ENCODE measurements at places on chromosomes 11 and 22.

DNA sequence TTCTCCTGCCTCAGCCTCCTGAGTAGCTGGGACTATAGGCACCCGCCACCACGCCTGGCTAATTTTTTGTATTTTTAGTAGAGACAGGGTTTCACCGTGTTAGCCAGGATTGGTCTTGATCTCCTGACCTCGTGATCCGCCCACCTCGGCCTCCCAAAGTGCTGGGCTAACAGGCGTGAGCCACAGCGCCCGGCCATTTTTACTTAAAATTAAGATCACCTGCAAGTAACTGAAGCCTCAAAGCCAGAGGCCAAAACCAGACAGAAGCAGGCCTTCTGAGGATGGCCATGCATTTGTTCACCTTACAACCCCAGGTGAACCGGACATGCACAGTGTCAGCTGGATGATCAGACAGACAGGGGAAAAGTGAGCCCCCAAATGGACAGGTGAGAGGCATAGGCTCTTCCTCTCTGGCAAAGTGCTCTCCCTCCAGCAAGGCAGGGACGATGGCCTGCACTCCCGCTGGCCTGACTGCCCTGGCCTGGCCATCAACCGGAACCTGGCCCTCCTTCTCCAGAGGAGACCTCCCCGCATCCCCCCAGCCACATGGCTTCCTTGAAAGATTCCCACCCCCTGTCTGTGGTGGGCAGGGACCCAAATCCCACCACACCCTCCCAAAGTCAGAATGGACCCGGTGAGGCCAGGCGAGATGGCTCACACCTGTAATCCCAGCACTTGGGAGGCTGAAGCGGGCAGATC, 25.9 kb downstream of the APOBEC3H start:
- peak; percentile 2 for DNase-seq

DNA sequence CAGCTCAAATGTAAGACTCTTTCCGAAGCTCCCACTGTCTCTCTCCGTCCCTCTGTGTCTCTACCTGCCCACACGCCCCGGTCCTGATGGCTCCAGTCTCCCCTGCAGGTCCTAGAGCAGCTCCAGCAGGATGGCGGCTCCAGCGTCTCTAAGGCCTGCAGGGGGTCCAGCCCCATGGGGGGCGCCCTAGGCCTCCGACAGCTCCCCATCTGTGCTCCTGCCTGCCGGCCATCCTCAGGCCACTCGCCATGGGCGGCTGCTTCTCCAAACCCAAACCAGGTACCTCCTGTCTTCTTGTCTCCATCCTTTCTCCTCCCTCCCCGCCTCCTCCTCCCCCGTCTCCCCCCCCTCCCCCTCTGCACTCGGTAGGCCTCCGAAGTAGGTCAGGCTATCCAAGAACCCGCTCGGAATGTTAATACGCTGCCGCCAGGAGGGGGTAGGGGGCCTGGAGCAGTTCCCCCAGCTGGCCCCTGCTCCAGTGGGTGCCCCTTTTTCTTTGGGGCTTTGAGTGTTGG, 699 bp downstream of the AIFM3 start:
- DNase-seq: peak; percentile 59

DNA sequence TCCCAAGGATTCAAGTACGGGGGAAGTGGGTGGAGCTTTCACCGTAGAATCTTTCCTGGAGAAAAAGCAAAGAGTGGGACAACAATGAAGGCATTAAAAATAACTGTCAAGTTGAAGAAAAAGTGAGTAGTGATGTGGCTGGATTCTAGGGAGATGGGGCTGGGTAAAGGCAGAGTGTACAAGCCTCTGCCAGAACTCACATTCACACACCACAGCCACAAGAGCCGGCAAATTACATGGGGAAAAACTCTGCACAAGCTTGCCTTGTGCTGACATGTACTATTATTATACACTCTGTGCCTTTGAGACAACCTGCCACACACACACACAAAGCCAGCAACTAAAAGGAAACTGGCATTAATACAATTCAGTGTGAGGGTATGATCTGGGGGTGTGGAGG, 182.6 kb downstream of the LARGE1 start:
- DNase-seq: no peak

GRCh38 chr11:86442420-86442819, 67.7 kb downstream of the CCDC81 start:
- DNase-seq: no peak

GRCh38 chr22:37376643-37377042, 50.6 kb downstream of the ELFN2 start:
- no peak for DNase-seq

GRCh38 chr11:64118876-64119665, 46.8 kb downstream of the MACROD1 start:
- no peak for DNase-seq

GRCh38 chr11:1180947-1181391, 23.2 kb downstream of the MUC5AC start:
- DNase-seq: no peak

- DNase-seq: no peak
These were observed 42.2 kb upstream of the FBLN1 start for GRCh38 chr22:45460288-45461109.

GRCh38 chr11:47987781-47988180, 7.4 kb downstream of the PTPRJ start:
- DNase-seq: no peak

- no peak for DNase-seq
These were observed 39.2 kb upstream of the KLHL35 start for GRCh38 chr11:75472081-75472732.

DNA sequence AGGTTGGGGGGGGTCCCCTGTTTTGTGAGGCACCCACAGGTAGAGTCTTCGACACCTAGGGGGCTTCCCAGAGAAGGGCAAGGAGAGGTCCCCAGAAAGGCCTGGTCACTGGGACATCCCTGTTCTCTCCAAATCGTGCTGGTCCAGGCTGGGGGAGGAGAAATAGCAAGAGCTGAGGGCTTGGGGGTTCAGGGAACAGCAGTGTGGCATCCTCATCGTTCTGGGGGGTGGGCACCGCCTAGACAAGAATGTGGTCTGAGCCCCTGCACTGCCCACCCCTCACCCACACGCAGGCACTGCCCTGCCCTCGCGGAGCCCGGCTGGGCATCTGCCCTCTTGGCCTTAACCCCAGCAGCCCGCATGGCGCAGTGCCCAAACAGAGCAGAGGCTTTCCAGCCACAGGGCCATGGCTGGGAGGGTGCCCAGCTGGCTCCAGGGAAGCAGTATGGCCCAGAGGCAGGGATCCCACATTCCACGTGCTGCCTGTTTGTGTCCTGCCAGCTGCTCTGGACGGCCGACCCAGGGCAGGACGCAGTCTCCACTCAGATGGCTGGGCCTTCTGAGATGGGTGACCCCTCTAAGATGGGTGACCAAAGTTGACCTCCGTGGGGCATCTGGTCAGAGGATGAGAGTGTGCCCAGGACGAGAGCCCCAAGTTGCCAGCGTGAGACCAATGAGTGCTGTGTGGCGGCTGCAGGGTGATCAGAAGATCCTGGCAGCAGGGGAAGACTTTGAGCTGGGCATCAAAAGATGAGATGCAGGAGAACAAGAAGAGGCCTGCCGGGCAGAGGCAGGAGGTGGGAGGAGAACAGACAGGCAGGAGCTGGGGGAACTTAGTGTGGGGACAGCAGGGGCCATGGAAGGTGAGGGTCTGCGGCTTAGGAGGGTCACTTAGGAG, 14.4 kb downstream of the SCARF2 start:
- no peak for DNase-seq

- no peak for DNase-seq
These were observed 45.0 kb upstream of the FTH1 start for GRCh38 chr11:62012451-62012831.

GRCh38 chr11:96162816-96163499, 180.0 kb downstream of the MAML2 start:
- DNase-seq: no peak

DNA sequence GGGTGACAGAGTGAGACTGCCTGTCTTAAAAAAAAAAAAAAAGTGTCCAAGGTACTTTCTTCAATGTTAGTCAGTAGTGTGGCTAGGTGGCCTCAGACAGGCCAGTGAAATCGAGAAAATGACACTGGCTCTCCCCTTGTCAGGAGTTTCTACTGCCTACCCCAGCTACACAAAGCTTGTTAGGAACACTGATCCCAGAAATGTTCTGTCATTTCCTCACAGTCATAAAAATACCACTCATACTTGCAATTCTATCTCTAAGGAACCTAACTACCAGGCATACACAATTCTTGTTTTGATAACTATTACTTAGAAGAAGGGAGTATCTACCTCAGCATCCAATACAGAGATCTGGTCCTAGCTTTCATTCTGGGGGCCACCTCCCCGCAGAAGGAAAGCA, 31.3 kb downstream of the ATP6V1E1 start:
- DNase-seq: no peak

- DNase-seq: no peak
These were observed 419.7 kb upstream of the CNTN5 start for GRCh38 chr11:98600786-98601773.

- DNase-seq: no peak
These were observed 135.6 kb downstream of the RAB38 start for GRCh38 chr11:88039476-88040147.

GRCh38 chr11:130666781-130667251, 218.4 kb downstream of the ADAMTS15 start:
- DNase-seq: no peak

DNA sequence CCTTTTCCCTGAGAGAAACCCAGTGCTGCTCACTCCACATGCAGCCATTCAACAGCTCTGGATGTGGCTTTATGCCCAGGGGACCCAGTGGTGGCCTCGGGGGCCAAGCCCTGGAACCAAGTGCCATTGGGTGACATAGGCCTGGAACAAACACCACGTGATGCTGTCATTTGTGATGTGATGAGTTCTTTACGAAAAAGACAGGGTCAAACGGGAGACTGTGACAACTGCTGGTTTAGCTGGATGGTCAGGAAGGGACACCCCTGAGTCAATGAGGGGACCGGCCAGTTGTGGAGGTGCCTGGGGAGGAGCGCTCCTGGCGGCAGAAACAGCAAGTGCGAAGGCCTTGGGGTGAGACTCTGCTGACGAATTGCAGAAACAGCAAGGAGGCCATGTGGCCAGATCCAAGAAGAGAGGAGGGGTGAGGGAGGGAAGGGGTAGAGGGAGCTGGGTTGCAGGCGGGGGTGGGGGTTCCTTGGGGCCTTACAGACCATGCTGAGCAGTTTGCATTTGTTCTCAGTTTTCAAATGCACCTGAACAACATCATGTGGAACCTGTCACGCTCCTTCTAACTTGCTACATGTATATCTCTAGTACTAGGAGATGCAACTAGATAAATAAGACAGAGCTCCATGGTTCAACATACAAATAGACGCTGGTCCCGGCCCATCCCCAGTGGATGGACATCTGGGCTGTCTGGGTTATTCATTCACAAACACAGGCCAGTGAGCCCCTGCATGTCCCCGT, 56.1 kb downstream of the IGLL5 start:
- no peak for DNase-seq

DNA sequence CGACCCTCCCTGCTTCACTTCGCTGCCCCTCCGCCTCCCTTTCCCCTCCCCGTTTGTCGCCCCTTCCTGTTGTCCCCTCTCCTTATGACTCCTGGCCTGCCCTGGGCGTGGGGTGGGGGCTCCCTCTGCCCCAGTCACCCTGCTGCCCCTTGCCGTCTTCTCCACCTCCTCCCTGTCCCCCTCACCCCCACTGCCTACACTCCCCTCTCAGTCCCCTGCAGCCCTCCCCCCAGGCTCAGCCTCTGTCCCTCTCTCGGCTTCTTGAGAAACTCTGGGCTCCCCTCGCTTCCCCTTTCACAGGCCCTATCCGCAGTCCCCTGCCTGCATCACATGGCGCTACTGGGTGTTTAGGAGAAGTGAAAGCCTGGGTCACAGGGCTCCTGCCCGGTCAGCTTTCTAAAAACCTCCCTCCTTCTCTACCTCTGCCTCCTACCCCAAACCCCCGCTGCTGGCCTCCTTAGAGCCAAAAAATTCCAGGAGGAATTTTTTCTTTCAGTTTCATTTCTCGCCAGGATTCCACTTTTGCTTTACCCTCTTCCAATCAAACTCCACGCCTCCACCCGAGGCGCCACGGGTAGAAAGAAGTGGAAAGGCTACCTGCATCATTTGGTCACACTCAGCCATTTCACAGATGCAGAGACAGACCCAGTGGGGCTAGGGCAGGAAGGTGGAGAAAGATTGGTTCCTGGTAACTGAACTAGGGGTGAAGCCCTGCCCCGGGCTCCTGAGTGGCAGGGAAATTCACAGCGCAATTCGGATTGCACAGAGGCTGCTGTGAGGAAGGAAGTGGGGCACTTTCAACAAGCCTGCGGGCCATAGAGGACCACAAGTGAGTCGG, at the start of gene SLC15A3:
Gene SLC15A3 (minus strand): TSS at position 273 of the 838 bp plus-strand sequence. CDS start 625 bp downstream, outside the sequence.
- peak; percentile 42 for DNase-seq

GRCh38 chr11:4197112-4197511, 102.5 kb downstream of the RRM1 start:
- no peak for DNase-seq

- no peak for DNase-seq
These were observed 13.8 kb downstream of the OSBP start for GRCh38 chr11:59601788-59602187.

GRCh38 chr11:95503047-95503446, 272.0 kb upstream of the SESN3 start:
- DNase-seq: no peak

- no peak for DNase-seq
These were observed 1.6 kb downstream of the ARAP1 start for GRCh38 chr11:72750556-72751115.

- DNase-seq: no peak
These were observed 7.0 kb upstream of the GAB2 start for GRCh38 chr11:78424334-78425270.

DNA sequence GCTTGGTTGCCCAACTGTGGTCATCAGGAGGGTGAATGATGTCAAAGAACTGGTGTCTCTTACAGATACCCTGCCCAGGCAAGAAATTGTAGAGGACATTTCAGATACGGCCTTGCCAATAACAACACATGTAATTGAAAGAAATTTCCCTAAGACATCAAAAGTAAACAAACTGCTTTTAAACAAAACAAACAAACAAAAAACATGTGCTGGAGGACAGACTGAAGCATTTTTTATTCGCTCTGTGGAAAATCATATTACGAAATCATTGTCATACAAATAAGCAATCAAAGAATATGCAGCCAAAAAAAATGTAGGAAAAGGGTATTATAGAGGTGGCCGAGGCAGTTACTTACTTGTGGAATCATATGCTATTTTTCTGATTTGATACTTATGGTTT, 52.1 kb upstream of the MYEOV start:
- DNase-seq: no peak

DNA sequence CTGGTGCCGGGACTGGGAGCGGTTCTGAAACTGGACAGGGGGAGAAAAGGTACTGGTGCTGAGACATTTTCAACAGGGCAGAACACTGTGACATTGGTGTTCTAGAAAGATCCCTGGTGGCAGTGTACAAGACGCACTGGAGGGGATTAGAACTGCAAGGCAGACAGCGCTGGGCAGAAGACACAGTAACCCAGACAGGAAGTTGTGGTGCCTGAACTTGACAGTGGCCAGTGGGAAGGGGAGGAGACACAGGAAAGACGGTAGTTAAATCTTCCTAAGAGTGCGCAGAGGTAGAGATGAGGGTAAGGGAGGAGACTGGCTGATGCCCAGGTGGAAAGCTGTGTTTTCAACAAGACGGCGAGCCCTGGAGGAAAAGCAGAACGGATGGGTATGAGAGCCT, 24.5 kb downstream of the FAM227A start:
- DNase-seq: no peak

GRCh38 chr11:2572491-2573239, 127.1 kb downstream of the KCNQ1OT1 start:
- no peak for DNase-seq
